ENCODE measurements at places on chromosomes 11 and 22. TPM values are rescaled to one million over a fixed set of nuclear protein-coding genes. Genes with fewer than 3 reads are reported as not detected.

GRCh38 chr11:64056213-64056785 is 20.6 kb downstream of the FLRT1 start:
- no peak for DNase-seq

The KCTD14 gene
- total RNA-seq: 7.1 TPM

- DNase-seq: peak; percentile 94
Observed at GRCh38 chr22:29907753-29908515, 25.0 kb downstream of the MTMR3 start.

- DNase-seq: no peak
Observed at GRCh38 chr11:2766166-2766565, 66.4 kb upstream of the KCNQ1OT1 start.

DNA sequence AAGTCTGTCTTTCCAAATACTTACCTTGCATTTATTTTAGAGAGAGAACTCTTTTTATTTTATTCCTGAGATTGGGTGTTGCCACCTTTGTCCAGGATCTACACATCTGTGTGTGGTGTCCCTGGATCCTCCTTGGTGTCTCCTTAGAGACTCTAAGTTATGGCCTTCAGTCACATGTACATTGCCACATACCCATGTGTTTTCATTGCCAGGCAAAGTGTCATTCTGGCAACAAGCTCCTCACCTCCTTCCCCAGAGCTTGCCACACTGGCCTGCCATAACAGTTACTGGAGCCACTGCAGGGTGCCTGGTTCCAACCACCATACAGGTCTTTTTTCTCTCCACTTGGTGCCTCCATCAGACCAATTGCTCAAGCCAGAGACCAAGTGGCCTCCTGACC is 379.7 kb downstream of the NTM start:
- no peak for DNase-seq
